ENCODE measurements at places on chromosomes 2 and 18.

GRCh38 chr18:6624271-6624660 is 105.2 kb upstream of the ARHGAP28 start:
- DNase-seq = no peak

DNA sequence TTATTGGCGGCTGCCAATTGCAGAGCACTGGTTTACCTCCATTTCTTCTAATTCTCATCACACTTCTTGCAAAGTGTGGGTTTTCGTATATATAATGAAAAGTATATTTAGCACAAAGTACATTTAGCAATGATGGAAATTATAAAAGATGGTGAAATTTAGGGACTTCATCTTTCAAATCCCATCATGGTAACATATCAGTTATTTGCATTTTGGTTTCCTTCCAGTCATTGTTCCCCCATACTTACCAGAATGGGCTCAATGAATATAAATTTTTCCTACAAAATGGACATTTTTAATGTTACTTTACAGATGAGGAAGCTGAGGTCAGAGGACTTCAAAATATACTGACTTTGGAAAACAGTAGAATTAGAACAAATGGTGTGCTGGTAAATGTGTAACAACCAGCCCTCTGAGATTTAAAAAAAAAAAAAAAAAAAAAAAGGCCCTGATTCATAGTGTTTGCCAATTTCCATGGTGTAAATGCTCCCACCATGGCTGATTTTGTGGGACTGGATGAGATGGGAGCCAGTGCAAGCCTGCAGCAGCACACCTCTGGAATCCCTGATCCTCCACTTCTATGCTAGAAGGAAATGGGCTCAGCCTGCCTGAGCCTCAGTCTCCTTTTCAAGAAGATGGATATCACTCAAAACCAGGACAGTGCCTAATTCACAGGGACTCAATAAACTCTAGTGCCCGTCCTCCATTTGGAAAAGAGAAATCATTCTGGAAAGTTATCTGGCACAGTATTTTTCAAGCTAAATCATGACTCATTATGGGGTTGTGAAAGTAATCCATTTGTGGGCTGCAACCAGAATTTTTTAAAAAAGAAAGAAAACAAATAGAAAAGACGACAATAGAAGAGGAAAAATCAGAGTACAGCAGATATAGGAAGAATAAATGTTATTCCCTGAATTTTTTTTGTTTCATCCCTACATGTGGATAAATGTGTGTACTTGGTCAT is 34.0 kb downstream of the LBH start:
- DNase-seq = no peak

DNA sequence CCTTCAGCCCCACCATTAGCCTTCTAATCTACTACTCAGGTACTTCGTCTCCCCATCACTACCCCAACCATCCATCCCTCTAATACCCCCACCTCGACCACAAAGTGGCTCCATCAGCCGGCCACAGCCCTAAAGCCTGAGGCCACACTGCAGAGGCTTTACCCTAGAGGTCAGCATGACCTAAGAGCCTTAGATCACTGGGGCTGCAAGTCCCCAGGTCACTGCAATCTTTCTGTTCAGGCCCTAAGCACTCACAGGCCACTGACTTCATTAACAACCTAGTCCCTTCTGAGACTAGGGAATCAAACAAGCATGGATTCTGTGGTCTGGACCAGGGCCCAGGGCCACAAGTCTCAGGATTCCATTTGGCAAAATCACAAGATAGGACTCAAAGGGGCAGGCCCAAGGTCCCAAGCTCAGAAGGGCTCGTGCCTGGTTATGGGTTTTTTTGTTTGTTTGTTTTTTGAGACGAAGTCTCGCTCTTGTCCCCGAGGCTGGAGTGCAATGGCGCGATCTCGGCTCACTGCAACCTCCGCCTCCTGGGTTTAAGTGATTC is 37.0 kb upstream of the PKDCC start:
- no peak for DNase-seq

DNA sequence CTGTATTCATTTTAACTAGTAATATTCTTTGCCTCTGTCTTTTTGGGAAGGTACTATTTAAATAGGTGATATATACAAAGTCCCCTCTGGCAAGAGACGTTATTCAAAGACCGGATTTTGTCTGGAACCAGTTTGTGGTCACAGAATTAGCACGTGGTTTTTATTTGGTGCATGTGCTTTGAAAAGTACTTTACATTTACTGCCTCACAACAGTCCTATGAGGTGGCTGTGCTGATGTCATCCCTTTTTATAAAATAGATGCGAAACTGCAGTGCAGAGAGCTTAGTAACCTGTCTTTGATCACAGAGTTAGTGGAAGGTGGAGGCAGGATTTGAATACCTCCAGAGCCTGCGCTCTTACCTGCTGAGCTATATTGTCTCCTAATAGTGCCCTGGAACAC is 4.0 kb downstream of the LPIN1 start:
- no peak for DNase-seq

- DNase-seq = no peak
These were observed 2.5 kb upstream of the IL36RN start for GRCh38 chr2:113056521-113056920.

DNA sequence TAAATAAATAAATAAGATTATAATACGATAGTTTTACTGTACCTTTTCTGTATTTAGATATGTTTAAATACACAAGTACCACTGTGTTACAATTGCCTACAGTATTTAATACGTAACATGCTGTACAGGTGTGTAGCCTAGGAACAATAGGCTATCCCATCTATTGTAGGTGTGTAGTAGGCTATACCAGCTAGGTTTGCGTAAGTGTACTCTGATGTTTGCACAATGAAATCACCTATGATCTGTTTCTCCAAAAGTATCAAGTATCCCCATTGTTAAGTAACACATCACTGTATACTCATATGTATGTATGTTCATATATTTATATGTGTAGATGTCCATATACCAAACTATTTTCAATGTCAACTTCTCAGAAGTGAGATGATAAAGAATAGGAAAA is 118.2 kb upstream of the RND3 start:
- DNase-seq = no peak

- no peak for DNase-seq
These were observed 101.5 kb downstream of the ZNF532 start for GRCh38 chr18:58966005-58966677.

GRCh38 chr2:230218421-230218820 is 1.4 kb downstream of the SP110 start:
- no peak for DNase-seq

DNA sequence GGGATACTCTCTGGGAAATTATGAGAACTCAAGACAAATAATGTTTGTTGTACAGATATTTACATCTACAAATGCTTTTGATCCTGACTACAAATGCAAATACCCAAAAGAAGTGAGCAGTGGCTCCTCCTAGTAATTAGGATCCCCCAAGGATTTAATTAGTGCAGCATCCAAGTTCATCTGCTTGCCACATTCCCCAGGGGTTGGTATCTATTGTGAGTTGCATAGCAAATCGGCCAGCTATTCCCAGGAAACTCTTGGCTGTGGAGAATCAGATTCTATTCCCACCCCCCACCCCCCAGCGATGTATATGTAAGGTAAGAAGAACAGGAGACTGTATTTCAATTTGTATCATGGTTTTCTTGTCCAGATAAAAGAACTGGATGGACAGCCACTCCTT is 725.1 kb upstream of the CDH7 start:
- DNase-seq = no peak

GRCh38 chr2:6224267-6224666 is 532.1 kb downstream of the SOX11 start:
- no peak for DNase-seq

DNA sequence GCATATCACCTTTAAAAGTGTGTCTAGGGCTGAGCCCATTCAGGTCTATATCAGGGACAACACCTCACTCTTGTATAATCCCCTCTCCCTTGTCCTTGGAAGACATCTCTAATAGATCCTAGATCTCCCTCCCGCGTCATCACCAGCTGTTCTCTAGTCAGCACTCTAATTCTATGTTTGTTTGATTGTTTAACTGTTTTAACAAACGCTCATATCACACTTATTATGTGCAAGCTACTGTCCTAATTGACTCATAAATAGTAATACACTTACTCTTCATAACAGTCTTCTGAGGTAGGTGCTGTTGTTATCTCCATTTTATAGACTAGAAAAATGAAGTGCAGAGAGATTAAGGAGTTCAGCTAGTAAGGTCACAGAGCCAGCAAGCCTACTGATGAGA is 1.6 kb upstream of the ERMN start:
- DNase-seq = no peak

GRCh38 chr2:5834501-5834900 is 142.3 kb downstream of the SOX11 start:
- DNase-seq = no peak

GRCh38 chr2:172489681-172490080 is 62.3 kb downstream of the ITGA6 start:
- DNase-seq = no peak

GRCh38 chr2:64979744-64980143 is 9.5 kb upstream of the SLC1A4 start:
- no peak for DNase-seq

DNA sequence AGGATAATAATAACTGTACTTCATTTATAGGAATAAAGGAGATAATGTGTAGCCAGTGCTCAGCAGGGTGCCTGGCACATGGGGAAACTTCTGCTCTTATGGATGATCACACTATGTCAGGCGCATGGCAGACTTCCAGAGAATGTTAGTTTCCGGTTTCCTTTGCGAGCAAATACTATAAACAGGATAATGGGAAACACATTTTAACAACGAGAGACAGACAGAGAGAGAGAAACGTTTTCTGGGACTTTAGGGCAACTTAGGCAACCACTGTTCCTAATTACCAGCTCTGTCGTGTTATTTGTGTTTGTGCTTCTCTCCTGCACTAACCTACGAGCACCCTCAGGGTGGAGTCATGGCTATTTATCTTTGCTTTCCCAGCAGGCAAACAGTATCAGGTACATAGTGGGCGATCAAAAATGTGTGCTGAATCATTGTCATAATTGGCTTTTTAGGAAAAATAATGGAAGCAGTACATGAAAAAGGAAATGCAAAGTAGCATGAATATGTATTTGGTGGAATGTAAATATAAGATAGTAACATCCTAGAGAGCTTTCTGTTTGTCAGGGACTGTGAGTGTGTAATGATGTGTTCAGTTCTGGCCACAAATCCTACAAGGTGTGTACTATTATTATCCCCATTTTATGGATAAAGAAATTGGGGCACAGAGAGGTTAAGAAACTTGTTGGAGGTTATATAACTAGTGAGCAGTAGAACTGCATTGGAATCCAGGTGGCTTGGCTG is 36.8 kb upstream of the IGFBP2 start:
- no peak for DNase-seq

GRCh38 chr2:202035941-202036372 is 2.3 kb downstream of the FZD7 start:
- peak; percentile 45 for DNase-seq

- no peak for DNase-seq
These were observed 103.9 kb upstream of the HS6ST1 start for GRCh38 chr2:128422571-128422970.

DNA sequence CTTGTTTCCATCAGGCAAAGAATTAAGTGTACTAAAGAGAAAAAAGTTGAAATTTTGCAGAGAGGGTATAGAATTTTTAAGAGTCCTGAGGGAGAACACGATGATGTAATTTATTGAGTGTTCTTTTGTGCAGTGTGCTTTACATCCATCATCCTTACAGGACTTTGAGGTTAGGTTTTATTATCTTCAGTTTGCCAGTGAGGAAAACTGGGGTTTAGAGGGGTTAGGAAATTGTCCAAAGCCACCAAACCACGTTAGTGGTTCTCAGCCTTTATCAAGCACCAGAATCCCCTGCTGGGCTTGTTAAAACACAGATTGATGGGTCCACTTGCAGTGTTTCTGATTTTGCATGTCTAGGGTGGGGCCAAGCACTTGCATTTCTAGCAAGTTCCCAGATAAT is 277.5 kb downstream of the KCNS3 start:
- no peak for DNase-seq

DNA sequence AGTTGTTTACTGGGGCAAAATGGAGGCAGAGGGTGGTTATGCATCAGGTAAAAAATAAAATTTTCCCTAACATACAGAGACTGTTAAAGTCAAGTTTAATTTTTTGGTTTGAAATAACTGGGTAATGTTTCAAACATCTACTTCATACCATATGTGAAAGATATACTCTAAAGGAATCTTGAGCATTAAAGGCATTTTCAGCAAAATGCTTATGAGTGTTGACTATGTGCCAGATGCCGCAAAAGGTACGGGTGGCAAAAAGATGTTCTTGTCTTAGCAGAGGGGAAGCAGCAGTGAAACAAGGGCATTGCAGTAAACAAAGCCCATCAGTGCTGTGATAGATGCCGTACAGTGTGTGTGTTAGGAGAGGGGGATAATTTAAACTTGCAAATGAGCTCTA is 263.1 kb upstream of the ID2 start:
- DNase-seq = no peak

DNA sequence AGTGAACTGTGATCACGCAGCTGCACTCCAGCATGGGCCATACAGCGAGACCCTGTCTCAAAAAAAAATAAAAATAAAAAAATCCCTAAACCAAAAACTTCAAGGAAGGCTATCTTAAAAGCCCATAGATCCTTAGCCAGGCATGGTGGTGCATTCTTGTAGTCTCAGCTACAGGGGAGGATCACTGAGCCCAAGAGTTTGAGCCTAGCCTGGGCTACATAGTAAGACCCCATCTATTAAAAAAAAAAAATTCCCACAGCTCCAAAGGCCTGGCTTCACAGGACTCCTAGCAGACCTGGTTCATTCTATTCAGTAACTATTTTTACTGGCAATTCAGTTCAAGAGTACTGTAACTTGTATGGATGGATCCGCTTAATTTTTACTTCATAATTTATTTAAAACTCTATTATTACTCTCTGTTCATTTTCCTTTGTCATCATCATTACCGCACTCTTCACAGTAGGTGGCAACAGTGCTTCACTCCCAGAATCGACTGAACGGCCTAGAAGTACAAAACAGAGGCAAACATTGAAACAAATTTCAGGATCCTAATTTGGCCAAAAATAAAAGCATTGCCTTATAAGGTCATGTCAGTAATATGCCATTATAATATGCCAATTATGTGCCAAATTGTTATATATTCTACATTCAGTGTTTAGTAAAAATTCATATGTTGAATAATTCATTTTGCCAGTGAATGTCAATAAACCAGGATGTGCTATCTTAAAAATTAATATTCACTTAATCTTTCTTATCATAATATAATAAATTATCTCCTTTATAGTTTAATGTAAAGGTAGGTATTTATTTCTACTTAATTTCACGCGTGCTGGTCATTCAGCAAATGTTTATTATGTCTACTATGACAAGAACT is 14.3 kb upstream of the STAM2 start:
- no peak for DNase-seq

- no peak for DNase-seq
These were observed 44.6 kb downstream of the HAUS1 start for GRCh38 chr18:46148810-46149209.

GRCh38 chr2:219522111-219523030 is 8.1 kb downstream of the ASIC4 start:
- peak; percentile 67 for DNase-seq

- DNase-seq = no peak
These were observed 90.8 kb downstream of the RHOB start for GRCh38 chr2:20537423-20538307.

GRCh38 chr18:48006415-48007175 is 76.1 kb upstream of the SMAD2 start:
- DNase-seq = no peak

Measured in right cardiac atrium (tissue), 5 donors.